NCI-H1417 (cell line): ENCODE measurements at places on chromosomes 2 and 18.

DNA sequence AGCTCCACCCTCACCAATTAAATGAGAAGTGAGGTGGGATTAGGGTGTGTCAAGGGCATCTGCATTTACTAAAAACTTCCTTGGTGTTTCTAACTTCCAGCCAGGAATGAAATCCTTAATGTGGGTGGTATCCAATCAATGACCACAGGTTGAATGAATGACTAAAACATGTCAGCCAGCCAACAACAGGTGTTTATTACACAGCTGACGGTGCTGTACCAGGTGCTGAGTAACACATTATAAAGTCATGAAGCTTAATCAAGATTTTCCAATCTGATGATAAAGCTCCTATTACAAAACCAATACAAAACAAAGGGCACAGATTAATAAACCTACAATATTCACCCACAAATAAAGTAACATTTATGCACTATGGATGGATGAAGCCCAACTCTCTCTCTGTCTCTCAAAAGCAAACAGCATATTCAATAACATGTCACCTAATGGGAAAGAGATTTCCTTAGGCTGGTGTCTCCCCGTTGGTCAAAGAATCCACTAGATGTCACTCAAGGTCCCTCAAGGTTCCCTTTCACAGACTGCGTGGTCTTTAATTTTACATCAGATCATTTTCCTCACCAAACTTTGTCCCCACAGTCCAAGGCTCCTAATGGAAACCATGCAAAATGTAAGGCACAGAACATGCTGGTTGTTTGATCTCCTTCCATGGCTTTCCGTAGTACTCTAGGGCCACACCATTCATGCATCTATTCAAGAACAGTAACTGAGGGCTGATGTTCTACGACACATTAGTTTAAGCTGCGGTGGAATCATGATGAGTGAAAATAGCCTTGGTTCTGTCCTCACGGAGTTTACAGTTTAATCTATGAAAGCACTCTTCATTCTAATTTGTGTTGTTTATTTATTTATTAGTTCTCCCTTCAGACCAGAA lies 6.4 kb upstream of the PTPN4 start:
- DNase-seq = peak; percentile 31

GRCh38 chr2:12641441-12641840 lies 75.3 kb upstream of the TRIB2 start:
- DNase-seq = no peak

DNA sequence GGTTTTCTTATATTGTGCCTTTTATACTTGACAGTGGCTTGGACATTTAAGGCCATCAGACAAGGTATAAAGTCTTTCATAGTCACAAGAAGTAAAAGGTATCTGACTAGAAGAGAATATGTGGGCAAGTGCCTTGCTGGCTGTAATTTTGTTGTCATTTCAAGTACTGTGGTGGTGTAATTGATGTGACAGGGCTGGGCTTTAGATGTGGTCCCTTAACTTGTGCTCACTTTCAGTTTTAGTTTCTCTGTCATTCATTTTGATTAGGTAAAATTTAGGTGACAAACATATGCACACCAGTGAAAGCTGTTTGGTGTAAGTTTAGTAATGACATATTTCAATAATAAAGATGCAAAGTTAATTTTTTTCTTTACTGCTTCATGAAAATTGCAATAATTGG lies 31.2 kb upstream of the TBR1 start:
- DNase-seq = no peak

DNA sequence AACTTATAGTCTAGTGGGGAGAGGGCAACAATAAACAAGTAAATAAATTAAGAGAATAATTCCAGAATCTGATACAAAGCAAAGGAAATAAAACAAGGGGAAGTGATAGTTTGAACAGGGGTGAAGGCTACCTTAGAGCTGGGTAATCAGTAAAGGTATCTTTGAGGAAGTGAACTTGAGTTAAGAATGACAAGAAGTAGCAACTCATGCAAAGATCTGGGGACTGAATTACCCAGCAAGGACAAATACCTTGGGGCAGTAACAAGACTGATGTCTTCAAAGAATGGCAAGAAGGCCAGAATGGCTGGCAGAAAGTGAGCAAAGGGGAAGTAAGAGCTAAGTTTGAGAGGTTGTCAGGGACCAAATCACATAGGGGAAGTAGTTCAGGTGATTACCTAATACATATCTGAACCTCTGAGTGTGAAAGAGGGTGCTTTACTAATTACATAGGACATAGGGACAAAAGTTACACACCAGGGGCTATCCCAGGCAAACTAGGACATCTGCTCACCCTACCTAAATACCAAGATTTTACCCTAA lies 244.6 kb upstream of the HNRNPA3 start:
- DNase-seq = no peak

DNA sequence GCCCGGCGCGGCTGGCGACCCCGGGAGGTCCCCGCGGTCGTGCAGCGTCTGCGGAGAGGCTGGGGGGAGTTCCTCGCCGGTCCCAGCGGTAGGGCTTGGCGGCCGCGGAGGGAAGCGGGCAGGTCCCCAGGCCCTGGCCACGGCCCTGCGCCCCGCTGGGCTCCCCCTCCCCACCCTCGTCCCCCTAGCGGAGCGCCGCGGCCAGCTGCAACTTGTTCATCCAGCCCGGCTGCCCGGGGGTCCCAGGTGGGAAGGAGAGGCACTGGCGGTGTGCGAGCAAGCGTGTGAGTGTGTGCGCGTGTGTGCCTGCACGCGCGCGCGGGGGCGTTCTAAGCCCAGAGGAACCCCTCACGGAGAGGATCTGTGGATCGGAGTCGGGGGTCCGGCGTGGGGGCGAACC lies 1.3 kb downstream of the PTPRM start:
- no peak for DNase-seq

- no peak for DNase-seq
Observed at GRCh38 chr2:117614823-117615534, 199.5 kb upstream of the DDX18 start.

DNA sequence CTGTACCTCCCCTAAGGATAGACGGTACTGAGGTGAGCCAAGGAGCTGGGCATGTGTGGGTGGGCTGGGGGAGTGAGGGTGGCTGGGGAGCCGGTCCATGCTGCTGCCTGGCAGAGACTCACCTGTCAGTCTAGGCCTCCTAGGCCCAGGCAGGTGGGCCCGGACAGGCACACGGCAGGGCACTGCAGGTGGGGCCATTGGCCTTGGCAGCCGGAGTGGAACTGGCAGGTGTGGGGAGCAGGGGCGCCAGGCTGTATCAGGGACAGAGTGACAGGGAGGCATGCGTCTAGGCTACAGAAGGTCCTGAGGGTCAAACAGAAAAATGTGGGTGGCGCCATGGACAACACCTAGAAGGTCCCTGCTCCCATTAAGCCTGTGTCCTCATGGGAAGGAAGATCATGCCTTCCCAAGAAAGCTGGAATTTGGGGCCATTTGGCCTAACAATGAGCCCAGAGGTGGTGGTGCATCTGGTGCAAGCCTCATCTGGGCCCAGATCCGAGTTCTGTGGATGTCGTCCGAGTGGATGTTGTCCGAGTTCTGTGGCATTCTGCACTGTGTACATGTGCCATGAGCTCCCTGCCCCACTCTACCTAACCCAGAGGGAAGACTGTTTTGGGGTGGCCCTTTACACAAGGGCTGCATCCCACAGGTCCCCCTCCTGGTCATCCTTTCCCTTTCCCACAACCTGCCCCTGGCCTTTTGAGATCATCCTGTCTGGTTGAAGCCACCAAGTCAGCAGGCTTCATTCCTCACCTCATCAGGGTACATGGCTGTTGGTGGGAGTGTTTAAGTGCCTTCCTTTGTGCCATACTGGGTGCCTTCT lies 249.7 kb downstream of the GLI2 start:
- DNase-seq = no peak

DNA sequence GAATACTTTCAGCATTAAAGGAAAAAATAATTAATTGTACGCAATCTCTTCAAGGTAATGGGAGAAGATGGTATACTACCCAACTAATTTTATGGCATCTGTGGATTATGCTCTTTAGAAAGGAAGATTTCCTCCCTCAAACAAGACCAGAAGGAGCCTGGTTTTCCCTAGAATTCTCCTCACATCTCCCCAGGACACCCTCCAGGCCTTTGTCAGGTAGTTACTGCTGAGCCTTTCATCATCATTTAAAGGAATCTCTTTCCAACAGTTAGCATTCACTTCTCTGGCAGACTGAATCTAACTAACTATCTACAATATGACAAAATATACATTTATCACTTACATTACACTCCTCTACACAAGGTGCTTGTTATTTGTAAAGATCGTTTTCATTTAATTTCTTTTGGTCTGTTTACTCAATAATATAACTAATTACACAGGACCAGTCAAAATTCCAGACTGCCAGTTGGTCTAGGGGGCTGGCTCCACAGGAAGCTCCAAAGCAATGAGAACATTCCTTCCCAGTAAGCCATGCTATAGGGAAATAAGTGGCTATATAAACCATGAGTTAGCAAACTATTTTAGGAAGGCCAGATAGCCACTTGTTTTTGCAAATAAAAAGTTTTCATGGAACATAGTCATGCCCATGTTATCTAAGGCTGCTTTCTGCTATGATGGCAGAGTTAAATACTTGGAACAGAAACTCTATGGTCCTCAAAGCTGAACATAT lies 19.1 kb downstream of the ZNF24 start:
- DNase-seq = no peak
